ENCODE measurements at places on chromosomes 2 and 18.

GRCh38 chr18:75754433-75754832 is 326.9 kb upstream of the SMIM21 start:
- no peak for DNase-seq

DNA sequence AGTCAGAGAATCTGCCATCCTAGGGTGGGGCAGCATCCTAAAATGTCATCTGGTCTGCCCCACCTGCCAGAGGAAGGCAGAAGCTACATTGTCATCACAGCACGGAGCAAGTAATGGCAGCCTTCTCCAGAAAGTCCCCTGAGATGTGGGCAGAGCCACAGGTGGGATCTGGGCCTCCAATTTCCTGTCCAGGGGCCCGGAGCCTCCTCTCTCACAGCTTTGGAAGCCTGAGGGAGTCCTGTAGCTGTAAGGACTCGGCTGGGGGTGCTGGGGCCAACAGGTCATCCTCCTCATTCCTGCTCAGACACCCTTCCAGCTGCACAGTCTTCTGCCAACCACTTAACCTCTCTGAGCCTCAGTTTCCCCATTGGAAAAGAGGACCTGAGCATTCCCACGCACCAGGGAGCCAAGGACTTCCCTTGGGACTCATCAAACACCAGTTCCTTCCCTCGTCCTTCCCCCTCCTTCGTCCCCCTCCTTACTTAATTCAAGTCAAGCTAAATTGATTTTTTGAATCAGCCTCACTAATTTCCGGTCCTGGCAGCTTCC is 48.6 kb upstream of the ID2 start:
- DNase-seq: no peak

- DNase-seq: no peak
Measured at GRCh38 chr2:204261846-204262245, 283.4 kb upstream of the PARD3B start.

DNA sequence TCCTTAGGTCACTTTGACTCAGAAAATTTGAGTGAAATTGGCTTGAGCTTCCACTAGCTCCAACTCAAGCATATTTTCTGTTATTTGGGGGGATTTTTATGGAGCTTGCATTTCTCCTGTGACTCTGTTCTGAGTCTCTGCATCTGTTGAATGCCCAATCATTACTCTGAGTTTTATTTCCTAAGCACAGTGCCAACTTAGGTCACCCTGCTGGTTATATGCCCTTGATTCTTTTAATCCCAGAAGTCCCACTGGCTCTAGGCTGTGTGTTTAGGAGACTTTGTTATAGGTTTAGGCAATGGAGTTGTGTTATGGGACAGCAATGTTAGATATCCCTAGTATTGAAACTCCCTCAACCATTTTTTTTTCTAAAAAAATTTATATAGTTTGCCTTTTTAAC is 198.2 kb upstream of the DTNA start:
- no peak for DNase-seq

DNA sequence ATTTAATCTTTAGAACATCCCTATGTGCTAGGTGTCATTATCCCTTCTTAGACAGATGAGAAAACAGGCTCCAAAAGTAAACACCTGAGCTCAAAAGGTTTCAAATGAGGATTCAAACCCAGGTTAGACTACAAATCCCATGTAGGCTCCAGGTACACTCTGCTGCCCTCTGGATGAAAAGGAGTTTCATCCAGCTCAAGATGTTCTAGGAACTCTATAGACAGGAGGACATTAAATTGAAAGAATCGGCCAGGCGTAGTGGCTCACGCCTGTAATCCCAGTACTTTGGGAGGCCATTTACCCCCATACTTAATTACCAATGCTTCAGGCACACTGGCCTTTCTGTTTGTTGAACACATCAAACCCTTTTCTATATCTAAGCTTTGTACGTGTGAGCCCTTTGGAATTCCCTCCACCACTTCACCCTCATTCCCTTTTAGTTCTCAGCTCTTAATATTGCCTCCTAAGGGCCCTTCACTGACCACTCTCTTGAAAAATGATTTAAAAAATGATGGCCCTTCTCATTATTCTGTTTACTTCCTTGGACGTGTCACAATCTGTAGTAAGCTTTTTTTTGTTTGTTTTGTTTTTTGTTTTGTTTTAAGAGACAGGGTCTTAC is 10.7 kb downstream of the SLC25A12 start:
- no peak for DNase-seq

DNA sequence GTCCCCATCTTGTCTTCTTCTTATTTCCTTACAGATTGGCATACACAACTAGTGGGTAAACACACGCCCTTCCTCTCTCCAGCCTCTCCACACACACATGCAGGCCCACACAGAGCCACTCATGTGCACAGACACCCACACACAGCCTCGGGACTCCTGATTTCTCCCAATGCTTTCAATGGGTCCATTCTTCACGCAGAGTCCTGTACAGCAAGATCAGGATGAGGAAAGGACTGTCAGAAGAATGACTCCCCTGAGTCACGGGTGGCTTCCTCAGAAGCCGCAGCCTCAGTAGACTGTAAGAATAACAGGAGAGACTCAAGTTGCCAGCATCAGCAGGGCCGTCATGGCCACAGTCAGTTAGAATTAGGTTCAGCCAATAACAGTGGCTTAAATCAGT is 109.1 kb upstream of the GLI2 start:
- no peak for DNase-seq

DNA sequence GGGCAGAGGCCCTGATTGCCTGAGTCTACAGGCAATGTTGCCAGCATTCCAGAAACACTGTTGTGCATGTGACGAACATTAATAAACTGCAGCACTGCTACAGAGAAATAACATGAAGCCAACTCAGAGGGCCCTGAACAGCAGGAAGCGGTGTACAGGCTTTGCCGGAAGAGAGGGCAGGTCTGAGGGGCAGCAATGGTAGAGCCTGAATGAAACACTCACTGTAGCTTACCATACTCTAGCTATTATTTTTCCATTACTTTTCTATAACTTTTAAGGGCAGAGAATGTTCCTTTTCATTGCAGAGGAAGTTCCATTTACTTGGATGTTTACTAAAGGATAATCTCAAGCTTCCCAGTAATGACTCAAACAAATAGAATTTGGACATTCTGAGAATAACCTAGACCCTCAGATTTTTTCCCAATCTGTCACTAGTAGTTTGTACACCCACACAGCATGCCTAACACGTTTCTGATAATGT is 150.4 kb downstream of the MTX2 start:
- no peak for DNase-seq

DNA sequence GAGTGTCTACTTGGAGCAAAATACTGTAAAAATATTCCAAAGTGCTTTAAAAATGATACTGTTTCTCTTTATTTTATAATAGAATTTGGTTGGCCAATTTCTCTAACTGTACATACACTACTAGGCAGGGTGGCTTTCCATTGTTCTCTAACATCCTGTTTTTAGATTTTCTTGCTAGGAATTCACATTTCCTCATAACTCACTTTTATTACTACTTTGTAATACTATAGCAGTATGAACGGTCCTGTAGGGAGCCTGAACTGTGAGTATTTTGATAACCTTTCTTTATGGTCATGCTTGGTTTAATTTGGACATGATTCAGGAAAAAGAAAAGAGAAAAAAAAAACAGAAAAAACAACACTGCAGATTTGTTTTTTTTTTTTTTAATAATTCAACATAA is 37.8 kb downstream of the GCG start:
- DNase-seq: no peak

DNA sequence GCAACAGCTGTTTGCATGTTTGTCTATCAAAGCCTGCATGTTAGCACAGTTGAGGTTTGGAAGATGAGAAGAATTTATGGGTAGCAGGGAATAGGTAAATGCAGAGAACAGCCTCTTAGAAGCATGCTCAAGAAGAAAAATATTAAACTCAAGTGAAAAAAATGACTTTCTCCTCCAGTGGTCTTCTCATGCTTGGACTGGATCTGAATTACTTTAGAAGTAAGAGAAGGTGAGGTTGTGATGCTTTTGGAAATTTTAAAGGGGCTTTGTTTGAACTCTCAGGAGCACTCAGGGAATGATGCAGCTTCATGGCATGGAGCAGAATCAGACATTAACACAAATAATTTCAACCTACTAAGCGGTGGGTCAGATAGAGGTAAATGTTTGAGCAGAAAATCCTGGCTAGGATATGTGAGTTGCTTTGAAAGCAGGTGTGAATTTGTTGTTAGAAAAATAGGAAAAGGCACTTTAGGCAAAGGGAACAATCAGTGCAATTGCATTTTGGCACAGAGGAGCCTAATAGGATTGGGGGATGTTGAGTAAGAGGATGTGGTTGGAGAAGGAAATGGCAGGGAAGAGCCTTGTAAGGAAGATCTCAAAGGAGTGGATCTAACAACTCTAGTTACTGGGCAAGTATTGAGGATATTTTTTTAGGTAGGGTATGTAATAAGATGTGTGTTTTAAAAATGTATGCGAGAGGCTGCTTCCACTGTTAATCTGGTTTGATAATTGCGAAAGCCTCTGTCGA is 76.3 kb downstream of the DDX1 start:
- no peak for DNase-seq

- DNase-seq: no peak
Measured at GRCh38 chr2:10987439-10987838, 75.7 kb downstream of the KCNF1 start.

- no peak for DNase-seq
Measured at GRCh38 chr2:12688893-12689292, 27.8 kb upstream of the TRIB2 start.

DNA sequence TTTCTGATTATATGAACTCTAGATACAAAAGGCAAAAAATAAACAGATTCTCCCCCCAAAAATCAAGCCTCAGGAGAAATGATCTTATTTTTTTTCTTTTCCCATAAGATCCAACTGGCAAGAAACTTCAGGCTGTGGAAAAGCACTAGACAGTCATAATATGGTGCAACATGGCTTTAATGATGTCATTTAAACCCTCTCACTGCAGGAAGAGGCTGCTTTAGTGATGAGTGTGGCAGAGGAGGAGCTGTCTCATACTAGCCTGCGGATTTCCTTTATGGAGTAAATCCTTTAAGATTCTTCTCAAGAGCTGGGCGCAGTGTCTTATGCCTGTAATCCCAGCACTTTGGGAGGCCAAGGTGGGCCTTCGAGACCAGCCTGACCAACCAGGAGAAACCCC is 83.3 kb upstream of the CD28 start:
- no peak for DNase-seq

DNA sequence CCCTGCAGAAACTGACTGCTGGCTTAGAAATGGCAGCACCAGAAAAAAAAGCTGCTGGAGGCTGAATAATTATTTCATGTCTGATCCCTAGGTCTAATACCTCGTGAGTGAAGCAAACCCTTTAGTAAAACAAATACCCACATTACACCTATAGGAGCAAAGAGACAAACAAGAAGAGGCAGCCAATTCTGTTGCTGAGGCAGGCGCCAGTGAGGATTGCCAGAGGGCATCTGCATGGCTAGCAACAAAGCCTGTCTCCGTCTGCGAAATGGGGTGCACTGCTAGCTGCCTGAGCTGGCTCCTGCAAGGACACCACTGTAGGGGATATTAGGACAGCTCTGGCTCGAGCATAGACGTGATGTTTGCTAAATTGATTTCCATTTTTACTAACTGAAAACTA is 509.7 kb downstream of the TDRD15 start:
- DNase-seq: no peak

GRCh38 chr2:168758970-168759820 is 43.2 kb upstream of the NOSTRIN start:
- no peak for DNase-seq

DNA sequence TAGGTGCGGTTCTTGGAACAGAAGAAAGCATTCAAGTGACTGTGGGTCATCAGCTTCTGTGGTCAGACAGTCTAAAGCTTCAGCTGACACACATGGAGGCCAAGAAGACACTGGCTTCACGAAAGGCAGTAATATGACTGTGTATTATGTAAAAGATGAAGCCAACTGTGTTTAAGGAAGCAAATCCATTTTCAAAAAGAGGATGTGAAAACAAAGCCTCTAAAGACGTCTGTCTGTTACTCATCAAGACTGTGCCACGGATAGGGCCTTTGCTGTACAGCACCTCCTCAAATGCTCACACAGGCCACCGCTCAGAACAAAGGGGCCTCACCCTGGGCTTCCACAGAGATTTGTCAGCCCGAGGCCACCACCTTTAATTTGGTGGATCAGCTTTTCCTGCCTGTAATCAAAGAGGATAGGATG is 21.1 kb upstream of the TMEM163 start:
- no peak for DNase-seq

GRCh38 chr2:132392221-132392620 is 24.4 kb upstream of the GPR39 start:
- DNase-seq: no peak

DNA sequence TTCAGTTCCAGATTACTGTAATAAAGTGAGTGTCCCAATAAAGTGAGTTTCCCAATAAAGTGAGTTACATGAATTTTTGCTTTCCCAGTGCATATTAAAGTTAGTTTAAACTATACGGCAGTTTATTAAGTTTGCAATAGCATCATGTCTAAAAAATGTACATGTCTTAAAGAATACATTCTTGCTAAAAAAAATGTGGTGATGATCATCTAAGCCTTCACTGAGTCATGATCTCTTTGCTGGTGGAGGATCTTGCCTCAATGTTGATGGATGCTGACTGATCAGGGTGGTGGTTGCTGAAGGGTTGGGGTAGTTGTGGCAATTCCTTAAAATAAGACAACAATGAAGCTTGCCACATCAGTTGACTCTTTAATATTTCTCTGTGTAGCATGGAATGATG is 664.2 kb downstream of the TDRD15 start:
- DNase-seq: no peak

DNA sequence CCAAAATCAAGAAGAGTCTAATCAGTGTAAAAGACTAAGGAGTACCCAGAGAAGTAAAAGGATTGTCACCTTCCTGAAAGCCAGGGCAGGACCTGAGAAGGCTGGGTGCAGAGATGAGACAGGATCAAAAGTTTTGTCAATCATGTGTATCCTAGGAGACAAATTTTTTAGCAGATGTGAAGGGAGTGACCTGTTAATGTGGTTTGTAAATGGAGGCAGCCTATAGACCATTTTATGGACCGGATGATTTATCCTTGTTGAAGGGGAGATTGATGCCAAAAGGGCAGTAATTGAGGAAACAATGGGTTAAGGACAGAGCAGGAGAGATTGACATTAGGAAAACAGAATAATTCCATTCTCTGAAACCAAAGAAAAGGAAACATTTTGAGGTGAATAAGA is 813 bp downstream of the NDC80 start:
- no peak for DNase-seq

DNA sequence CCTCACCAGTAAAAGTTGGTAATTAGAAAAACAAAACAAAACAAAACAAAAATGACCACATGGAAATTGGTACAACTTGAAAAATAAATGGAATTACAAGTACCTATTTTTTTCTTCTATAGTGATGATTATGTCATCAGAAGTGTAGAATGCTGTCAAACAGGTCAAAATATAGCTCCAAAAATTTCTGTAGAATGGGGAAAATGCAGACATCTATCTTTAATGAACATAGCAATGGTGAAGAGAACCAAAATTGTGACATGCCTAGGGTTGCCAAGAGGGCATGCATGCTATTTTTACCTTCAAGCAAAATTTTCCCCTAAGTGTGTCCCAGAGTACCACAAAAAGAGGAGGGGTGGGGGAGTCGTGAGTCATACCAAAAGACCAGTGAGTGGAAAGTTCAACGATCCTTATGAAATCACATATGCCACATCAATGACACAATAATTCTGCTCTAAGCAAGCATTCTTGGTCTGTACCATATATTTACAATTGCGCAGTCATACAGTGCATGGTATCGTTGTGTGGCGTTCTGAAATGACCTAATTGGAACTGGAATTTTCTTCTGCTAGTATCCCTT is 1436.4 kb downstream of the SUCLG1 start:
- no peak for DNase-seq

GRCh38 chr2:10482913-10483312 is 34.8 kb upstream of the ODC1 start:
- no peak for DNase-seq
